Memory B cell (primary cell): ENCODE measurements at places on chromosomes 4 and X.

DNA sequence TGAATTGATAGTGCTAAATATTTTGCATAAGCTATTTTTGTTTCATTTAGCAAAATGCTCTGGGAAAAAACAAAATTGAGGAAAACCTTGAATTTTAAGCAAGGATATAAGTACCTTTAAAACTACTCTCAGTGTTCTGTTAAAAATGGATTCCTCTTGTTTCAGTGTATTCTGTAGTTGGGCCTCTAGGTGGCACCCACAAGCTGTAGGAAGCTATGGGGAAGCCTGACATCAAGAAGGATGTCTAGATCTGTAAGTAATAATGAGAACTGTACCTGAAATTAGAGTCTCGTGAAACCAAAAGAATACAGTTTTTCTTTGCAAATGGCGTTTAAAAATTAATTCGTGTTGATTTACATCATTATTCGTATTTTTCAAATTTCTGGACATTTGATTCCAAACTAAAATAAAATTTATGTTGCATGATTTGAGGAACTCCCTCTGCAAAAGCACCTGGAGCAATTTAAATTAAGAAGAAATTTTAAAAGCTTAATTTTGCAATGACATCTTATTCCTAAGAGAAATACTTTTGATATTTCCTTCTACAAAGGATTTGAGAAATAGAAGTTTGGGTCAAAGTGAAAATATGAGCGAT is 51.2 kb downstream of the TMPRSS11E start:
- no peak overlapping the region for H3K4me3 ChIP-seq
- H3K36me3 ChIP-seq, result no peaks in the 10 kb centered on the region
- DNase-seq, result peak; percentile 35
- peaks cover 3% of the 10 kb centered on the region for H3K4me1 ChIP-seq
- H3K27ac ChIP-seq, result no peak overlapping the region
- no peaks in the 10 kb centered on the region for H3K27me3 ChIP-seq

GRCh38 chr4:8152865-8153257 is 5.8 kb downstream of the ABLIM2 start:
- H3K36me3 ChIP-seq, result no peaks in the 10 kb centered on the region

GRCh38 chr4:31261632-31262031 is 541.5 kb downstream of the PCDH7 start:
- H3K4me3 ChIP-seq, result no peak overlapping the region
- H3K27ac ChIP-seq, result no peak overlapping the region
- H3K4me1 ChIP-seq, result no peaks in the 10 kb centered on the region
- no peaks in the 10 kb centered on the region for H3K27me3 ChIP-seq

GRCh38 chrX:130705591-130705990 is 197.4 kb downstream of the ENOX2 start:
- DNase-seq, result no peak
- H3K4me1 ChIP-seq, result peaks cover 1% of the 10 kb centered on the region
- H3K36me3 ChIP-seq, result peaks cover 7% of the 10 kb centered on the region
- H3K27ac ChIP-seq, result no peak overlapping the region
- no peaks in the 10 kb centered on the region for H3K27me3 ChIP-seq
- no peak overlapping the region for H3K4me3 ChIP-seq

GRCh38 chr4:47641755-47642154 is 156.7 kb downstream of the ATP10D start:
- H3K27ac ChIP-seq, result no peak overlapping the region
- peaks cover 8% of the 10 kb centered on the region for H3K27me3 ChIP-seq
- H3K4me1 ChIP-seq, result peaks cover 2% of the 10 kb centered on the region
- H3K4me3 ChIP-seq, result no peak overlapping the region

DNA sequence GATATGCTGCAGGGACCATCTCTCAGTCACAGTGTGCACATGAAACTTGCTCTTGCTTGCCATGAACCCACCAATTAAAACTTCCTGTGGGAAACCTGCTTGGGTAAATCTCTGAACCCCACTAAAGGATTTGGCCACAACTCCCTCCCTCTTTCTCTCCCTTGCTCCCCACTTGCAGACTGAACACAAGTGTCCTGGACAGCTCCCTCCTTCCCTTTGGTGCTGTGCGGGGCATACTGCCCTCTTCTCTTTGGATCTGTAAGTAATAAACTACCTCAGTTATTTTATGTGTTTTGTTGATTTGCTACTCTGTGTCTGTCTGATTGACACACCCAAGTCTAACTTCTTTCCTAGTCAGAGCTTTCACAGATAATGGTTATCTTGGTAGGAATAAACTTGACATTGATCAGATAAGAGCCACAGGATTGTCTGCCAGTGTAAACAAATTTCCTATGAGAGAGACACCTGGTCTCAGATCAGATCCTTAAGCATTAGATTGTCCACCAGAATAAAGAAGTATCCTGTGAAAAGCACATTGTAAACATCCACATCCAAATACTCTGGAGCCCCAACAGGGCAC is 41.8 kb downstream of the SULT1E1 start:
- DNase-seq, result no peak
- no peaks in the 10 kb centered on the region for H3K27me3 ChIP-seq
- no peaks in the 10 kb centered on the region for H3K4me1 ChIP-seq
- H3K27ac ChIP-seq, result no peak overlapping the region
